ENCODE measurements at places on chromosomes 13 and 19.

DNA sequence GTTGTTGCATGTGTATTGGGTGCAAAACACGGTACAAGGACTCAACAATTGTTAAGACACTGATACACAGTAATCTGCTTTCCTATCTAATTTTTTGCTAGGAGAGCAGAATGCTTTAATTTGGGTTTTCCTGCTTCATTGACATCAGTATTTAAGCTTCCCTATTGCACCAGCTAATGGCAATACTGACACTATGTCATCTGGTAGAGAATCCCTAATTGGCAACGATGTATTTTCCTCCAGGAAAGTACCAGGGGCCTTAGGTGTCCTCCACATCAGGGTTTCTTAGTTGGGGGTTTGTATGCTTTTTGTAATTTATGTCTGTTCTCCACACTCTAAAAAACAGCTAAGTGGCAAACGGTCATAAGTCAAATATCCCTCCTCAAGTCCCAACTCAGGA lies 76.5 kb upstream of the FRY start:
- no peak for DNase-seq

DNA sequence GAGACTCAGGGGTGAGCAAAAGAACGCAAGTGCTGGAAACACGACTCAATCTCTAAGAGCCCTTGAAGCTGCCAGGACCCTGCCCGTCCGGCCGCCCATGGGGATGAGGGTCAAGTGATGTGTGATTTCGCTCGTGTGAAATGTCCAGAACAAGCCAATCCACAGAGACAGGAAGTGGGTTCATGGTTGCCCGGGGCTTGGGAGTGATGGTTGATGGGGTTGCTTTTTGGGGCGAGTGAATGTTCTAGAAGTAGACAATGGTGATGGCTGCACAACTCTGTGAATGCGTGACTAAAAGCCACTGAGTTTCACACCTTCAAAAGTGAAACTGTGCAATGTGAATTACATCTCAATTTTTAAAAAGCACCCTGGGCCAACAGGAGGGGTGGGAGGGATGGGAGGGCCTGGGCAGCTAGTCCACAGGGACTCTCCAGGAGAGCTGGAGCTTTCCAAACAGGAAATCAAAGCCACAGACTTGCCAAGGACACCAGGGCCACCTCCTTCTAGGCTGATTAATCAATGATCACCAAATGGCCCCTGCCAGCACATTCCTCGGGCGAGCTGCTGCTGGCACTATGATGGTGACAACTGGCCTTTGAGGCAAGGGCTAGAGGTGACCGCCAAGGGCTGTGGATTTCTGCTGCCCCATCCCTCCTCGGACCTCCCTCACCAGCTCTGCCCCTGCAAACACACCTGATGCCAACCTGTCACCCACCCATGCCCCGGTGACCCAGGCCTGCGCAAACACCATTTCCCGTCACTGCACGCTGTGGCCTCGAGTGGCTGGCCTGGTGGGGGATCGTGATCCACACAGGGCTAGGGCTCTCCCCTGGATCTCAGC lies 14.0 kb downstream of the DPP9 start:
- no peak for DNase-seq

DNA sequence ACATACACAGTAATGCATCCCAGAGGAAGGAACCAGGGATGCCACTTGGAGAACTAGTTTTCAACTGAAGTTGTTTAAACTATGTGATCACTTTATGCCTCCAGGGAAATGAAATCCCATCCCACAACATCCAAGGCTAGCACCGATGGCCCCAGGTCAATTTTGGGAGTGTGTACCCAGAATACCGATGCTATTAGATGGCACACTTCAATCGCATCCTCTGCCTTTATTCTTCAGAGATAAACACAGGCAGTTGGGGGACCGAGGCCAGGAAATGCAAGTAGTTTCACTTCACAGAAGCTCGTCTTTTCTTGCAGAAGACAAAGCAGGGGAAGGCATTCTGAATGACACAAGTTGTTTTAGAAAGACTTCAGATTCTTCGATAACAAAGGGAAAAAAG lies 13.8 kb downstream of the STK24 start:
- no peak for DNase-seq

- DNase-seq, result no peak
Measured at GRCh38 chr19:6721773-6722172, 1.3 kb upstream of the C3 start.

GRCh38 chr13:24827799-24828198 lies 63.8 kb downstream of the RNF17 start:
- DNase-seq, result no peak

DNA sequence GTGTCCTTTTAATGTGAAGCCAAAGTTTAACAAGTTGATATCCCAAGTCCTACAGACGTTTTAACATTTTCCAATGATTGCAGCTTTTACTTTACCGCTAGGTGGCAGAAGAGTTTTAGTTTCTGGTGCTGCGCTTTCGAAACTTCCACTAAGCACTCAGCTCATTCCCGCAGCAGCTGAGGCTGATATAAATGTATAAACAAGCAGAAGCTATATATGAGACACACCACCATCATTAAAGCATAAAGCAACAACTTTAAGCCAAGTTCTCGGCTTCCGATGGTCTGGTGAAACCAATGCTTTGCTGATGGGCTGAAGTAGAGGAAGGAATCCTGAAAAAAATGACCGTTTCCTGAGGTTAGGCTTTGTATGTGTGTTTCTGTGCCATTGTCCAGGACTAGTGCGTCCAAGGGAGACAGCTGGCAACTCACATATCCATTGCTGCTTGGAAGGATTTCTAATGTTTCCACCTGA lies 753.9 kb downstream of the OLFM4 start:
- no peak for DNase-seq

GRCh38 chr13:37427843-37428494 lies 170.6 kb downstream of the POSTN start:
- DNase-seq, result no peak

DNA sequence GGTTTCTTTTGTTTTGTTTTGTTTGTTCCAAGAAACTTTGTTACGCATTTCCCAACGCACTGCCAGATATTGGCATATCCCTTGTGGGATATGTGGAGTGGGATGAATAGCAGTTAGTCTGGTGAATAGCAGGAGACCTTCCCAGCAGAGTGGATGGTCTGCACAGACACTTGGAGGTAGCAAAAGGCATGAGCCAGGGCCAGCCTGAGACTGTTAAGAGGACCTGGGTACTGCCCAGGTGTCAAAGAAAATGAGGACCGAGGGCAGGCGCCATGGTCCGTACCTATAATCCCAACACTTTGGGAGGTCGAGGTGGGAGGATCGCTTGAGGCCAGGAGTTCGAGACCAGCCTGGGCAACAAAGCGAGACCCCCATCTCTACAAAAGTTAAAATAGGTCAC lies 13.5 kb upstream of the PDCD5 start:
- no peak for DNase-seq

- no peak for DNase-seq
Measured at GRCh38 chr19:5680084-5680436, 256 bp downstream of the MICOS13 start.

- DNase-seq, result no peak
Measured at GRCh38 chr13:29959603-29960002, 109.2 kb upstream of the UBL3 start.
